ENCODE measurements at places on chromosomes 2 and 18. TPM values are rescaled to one million over a fixed set of nuclear protein-coding genes. Genes with fewer than 3 reads are reported as not detected.

Gene GLI2
- total RNA-seq: 14.9 TPM

Gene FASTKD2
- total RNA-seq: 36.5 TPM

Gene YES1
- total RNA-seq: 64.2 TPM

Gene RGPD3
- 0.20 TPM for total RNA-seq

Gene CSRNP3
- 3.1 TPM for total RNA-seq

Gene STPG4
- 1.4 TPM for total RNA-seq

Gene CTAGE1
- total RNA-seq: not detected

Gene ASB18
- not detected for total RNA-seq

GRCh38 chr2:145410086-145410485 is 890.2 kb upstream of the ZEB2 start:
- H3K36me3 ChIP-seq: no peaks in the 10 kb centered on the region
- H3K27ac ChIP-seq: no peak overlapping the region
- H3K4me1 ChIP-seq: no peaks in the 10 kb centered on the region

- H3K27me3 ChIP-seq: no peaks in the 10 kb centered on the region
- peaks cover 7% of the 10 kb centered on the region for H3K36me3 ChIP-seq
- no peaks in the 10 kb centered on the region for H3K4me1 ChIP-seq
- H3K27ac ChIP-seq: no peak overlapping the region
- no peak overlapping the region for H3K4me3 ChIP-seq
These were observed 109.7 kb downstream of the CD226 start for GRCh38 chr18:69838003-69838402.

GRCh38 chr2:111239581-111240249 is 119.0 kb downstream of the BCL2L11 start:
- DNase-seq: no peak
- no peak overlapping the region for H3K27ac ChIP-seq
- no peak overlapping the region for H3K4me3 ChIP-seq
- H3K27me3 ChIP-seq: no peaks in the 10 kb centered on the region

- no peak overlapping the region for H3K4me3 ChIP-seq
- H3K36me3 ChIP-seq: peaks cover 4% of the 10 kb centered on the region
- no peaks in the 10 kb centered on the region for H3K27me3 ChIP-seq
- no peaks in the 10 kb centered on the region for H3K4me1 ChIP-seq
- no peak for DNase-seq
These were observed 57.3 kb downstream of the VIT start for GRCh38 chr2:36753706-36754221.

GRCh38 chr18:57644540-57644939 is 22.9 kb upstream of the NARS1 start:
- DNase-seq: no peak
- no peaks in the 10 kb centered on the region for H3K36me3 ChIP-seq
- H3K27ac ChIP-seq: no peak overlapping the region

DNA sequence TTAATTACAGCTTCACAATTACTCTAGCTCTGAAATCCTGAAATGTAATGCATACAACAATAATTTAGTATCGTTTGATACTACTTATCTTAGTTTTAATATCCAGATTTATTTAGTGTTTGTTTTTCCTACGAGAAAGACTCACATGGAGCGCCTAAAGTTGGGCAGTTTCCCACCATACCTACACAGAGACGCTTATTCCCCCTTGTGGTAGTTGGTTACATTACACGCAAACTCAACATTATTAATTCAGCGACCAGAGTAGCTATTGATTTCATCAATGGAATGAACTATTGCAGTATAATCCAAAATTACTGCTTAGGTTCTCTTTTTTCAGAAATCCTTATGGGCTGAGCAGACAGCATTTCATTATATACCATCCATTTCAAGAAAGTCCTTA is 164.0 kb upstream of the REG3G start:
- no peaks in the 10 kb centered on the region for H3K27me3 ChIP-seq
- H3K4me1 ChIP-seq: no peaks in the 10 kb centered on the region
- DNase-seq: no peak
- H3K4me3 ChIP-seq: no peak overlapping the region

GRCh38 chr2:42424033-42424432 is 63.0 kb upstream of the COX7A2L start:
- no peaks in the 10 kb centered on the region for H3K36me3 ChIP-seq
- peaks cover 50% of the 10 kb centered on the region for H3K4me1 ChIP-seq
- H3K27ac ChIP-seq: no peak overlapping the region
- H3K4me3 ChIP-seq: no peak overlapping the region

DNA sequence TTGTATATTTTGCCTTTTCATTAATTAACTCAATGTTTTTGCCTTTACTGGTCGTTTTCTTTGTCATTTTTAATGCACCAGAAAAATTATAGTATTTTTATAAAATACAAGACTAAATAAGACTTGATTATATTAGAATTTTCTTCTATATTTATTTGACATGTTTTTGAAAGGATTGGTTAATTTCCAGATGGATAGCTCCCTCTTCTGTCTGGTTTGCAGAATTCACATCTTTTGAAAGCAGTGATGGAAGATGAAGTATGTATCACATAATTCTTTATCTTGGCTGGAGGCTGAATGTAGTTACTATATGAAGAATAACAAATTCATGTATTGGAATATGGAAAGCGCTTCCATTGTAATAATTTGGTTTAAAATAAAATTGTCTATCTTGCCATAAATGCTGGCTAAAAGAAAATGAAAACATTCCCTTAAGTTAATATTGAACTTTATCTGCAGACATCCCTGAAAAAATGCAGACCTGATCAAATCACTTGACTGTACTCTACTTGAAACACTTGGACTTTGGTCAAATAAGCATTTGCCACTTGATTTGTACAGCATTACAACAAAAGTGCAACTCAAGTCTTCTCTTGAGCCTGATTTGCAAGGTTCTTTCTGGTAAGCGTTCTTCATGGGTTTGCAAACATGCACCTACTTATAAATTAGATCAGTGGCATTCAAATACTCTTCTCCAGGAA is 86.3 kb upstream of the EFEMP1 start:
- H3K27ac ChIP-seq: no peak overlapping the region
- no peak for DNase-seq
- H3K36me3 ChIP-seq: no peaks in the 10 kb centered on the region
- H3K27me3 ChIP-seq: no peaks in the 10 kb centered on the region

- no peak overlapping the region for H3K27ac ChIP-seq
- peaks cover 96% of the 10 kb centered on the region for H3K36me3 ChIP-seq
- no peak for DNase-seq
- no peaks in the 10 kb centered on the region for H3K4me1 ChIP-seq
- no peak overlapping the region for H3K4me3 ChIP-seq
- H3K27me3 ChIP-seq: no peaks in the 10 kb centered on the region
These were observed 25.4 kb downstream of the NOP58 start for GRCh38 chr2:202290970-202291369.

- H3K36me3 ChIP-seq: no peaks in the 10 kb centered on the region
- no peaks in the 10 kb centered on the region for H3K4me1 ChIP-seq
- DNase-seq: no peak
- H3K27me3 ChIP-seq: no peaks in the 10 kb centered on the region
- H3K27ac ChIP-seq: no peak overlapping the region
These were observed 12.6 kb downstream of the MRO start for GRCh38 chr18:50807176-50807575.

DNA sequence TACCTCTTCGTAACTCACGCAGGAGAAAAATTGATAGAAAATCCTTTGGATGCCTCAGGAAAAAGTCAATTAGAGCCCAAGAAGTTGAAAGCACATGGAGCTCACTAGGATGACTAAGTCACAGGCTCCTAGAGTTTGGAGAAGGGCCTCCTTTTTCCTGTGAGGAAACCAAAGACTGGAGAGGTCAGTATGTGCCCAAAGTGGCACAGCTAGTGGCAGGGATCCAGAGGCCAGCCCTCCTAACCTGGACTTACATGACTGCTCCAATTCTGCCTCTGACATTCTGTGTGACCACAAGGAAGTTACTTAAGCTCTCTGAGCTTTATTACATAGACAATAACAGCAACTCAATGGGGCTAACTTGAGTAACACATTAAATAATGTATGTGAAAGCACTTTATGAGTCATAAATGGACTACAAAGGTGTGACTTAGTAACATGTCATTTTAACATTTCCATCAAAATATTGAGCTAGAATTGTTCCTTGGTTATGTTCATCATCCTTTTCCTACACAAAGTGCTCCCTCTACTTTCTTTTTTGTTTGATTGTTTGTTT is 91.6 kb downstream of the DHRS9 start:
- no peaks in the 10 kb centered on the region for H3K27me3 ChIP-seq
- H3K4me1 ChIP-seq: no peaks in the 10 kb centered on the region
- H3K4me3 ChIP-seq: no peak overlapping the region
- H3K27ac ChIP-seq: no peak overlapping the region

DNA sequence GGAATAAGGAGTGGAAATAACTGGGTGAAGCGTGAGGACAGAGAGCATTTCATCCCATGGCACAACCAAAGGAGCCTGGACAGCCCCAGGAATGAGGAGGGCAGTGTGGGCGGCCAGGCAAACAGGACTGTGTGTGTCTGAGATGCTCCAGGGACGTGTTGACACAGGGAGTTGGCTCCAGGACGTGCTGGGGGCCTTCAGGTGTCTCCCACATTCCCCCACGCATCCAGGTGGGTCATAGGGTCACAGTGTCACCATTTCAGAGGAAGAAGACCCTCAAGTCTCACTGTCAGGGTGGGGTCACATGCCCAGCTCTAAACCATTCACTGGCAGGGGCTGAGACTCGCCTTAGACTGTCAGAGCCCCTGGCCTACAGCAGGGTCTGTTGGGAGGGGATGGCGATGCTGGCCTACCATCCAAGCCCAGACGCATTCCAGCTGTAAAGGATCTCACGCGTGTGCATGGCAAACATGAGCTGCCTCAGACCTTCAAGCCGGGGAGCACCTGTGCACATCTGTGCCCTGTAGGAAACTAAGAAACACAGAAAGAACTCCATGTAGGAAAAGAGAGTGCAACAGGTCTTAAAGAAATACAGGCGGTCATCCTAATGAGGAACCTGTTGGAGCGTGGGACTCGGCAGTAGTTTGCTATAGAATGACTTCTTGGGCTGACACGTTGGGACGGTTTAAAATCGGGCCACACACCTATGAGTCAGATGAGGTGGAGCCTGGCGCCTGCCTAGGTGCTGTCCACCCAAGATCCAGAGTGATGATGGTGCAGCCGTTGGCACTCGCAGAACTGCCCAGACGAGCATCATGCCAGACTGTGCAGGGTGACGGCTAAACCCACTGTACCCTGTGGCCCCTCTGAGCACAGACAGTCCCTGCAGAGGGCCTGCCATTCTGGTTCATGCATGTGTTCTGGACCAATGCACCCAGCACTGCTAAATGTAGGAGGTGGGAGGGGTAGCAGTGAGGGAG is 17.3 kb downstream of the PARD6G start:
- no peak overlapping the region for H3K27ac ChIP-seq
- no peaks in the 10 kb centered on the region for H3K27me3 ChIP-seq
- H3K4me1 ChIP-seq: no peaks in the 10 kb centered on the region
- no peak for DNase-seq
- no peaks in the 10 kb centered on the region for H3K36me3 ChIP-seq

- H3K4me1 ChIP-seq: no peaks in the 10 kb centered on the region
- H3K4me3 ChIP-seq: no peak overlapping the region
- no peak for DNase-seq
- peaks cover 6% of the 10 kb centered on the region for H3K36me3 ChIP-seq
- no peaks in the 10 kb centered on the region for H3K27me3 ChIP-seq
These were observed 13.3 kb downstream of the DGKD start for GRCh38 chr2:233367586-233367985.

- peaks cover 5% of the 10 kb centered on the region for H3K4me1 ChIP-seq
- no peak for DNase-seq
- peaks cover 6% of the 10 kb centered on the region for H3K36me3 ChIP-seq
- no peak overlapping the region for H3K27ac ChIP-seq
These were observed 53.0 kb downstream of the ASXL2 start for GRCh38 chr2:25825238-25825637.

All from tibial nerve (tissue), 4 donors.